ENCODE measurements at places on chromosomes 2 and 18.

- H3K36me3 ChIP-seq = no peaks in the 10 kb centered on the region
- no peak overlapping the region for H3K4me3 ChIP-seq
- no peaks in the 10 kb centered on the region for H3K27me3 ChIP-seq
- no peaks in the 10 kb centered on the region for H3K4me1 ChIP-seq
Measured at GRCh38 chr2:139885921-139886498, 1105.8 kb upstream of the NXPH2 start.

- no peak overlapping the region for H3K27ac ChIP-seq
- DNase-seq = no peak
- no peak overlapping the region for H3K4me3 ChIP-seq
- H3K36me3 ChIP-seq = no peaks in the 10 kb centered on the region
Measured at GRCh38 chr18:57953883-57954282, 90.1 kb upstream of the NEDD4L start.

GRCh38 chr18:76428396-76429261 is 66.4 kb downstream of the ZNF516 start:
- H3K36me3 ChIP-seq = no peaks in the 10 kb centered on the region
- H3K4me1 ChIP-seq = peaks cover 34% of the 10 kb centered on the region
- H3K27me3 ChIP-seq = no peaks in the 10 kb centered on the region
- DNase-seq = peak; percentile 63
- no peak overlapping the region for H3K4me3 ChIP-seq
- no peak overlapping the region for H3K27ac ChIP-seq

GRCh38 chr2:163417596-163418337 is 318.0 kb downstream of the FIGN start:
- no peak for DNase-seq
- no peaks in the 10 kb centered on the region for H3K36me3 ChIP-seq
- H3K27me3 ChIP-seq = no peaks in the 10 kb centered on the region
- H3K27ac ChIP-seq = no peak overlapping the region
- no peak overlapping the region for H3K4me3 ChIP-seq
- no peaks in the 10 kb centered on the region for H3K4me1 ChIP-seq

GRCh38 chr18:79497638-79498081 is 101.9 kb downstream of the NFATC1 start:
- H3K4me3 ChIP-seq = no peak overlapping the region
- no peaks in the 10 kb centered on the region for H3K36me3 ChIP-seq
- H3K4me1 ChIP-seq = peaks cover 36% of the 10 kb centered on the region
- no peak for DNase-seq

GRCh38 chr18:57801761-57802212 is 1.3 kb downstream of the ATP8B1 start:
- peak overlapping the region; percentile 80 for H3K4me3 ChIP-seq
- no peak for DNase-seq
- H3K4me1 ChIP-seq = no peaks in the 10 kb centered on the region
- H3K27ac ChIP-seq = peak overlapping the region; percentile 92
- H3K27me3 ChIP-seq = no peaks in the 10 kb centered on the region

DNA sequence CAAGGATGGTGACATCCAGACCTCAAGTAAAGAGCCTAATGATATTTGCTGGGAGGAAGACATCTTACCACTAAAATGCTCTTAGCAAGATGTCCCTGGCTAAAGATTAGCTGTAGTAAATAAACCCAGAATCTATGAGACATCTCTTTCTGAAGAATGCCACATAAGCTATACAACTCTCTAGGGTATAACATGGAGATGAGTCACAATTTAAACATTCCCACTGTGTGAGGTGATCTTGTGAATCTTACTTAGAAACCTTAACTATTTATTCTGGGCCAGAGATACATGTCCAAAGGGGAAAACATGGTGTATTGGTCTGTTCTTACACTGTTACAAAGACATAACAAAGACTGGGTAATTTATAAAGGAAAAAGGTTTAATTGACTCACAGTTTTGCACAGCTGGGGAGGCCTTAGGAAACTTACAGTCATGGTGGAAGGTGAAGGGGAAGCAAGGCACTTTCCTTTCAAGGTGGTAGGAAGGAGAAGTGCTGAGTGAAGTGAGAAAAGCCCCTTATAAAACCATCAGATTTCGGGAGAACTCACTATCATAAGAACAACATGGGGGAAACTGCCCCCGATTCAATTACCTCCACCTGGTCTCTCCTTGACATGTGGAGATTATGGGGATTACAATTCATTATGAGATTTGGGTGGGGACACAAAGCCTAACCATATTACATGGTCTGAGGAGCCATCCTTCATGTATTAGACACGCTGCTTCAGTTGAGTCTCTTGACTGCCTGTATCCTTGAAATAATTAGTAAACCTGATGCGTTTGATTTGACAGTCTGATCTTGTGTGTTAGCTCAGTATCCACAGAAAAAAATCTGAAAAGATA is 17.1 kb downstream of the KRCC1 start:
- no peak for DNase-seq
- H3K36me3 ChIP-seq = peaks cover 34% of the 10 kb centered on the region
- peaks cover 33% of the 10 kb centered on the region for H3K4me1 ChIP-seq
- H3K4me3 ChIP-seq = no peak overlapping the region
- no peaks in the 10 kb centered on the region for H3K27me3 ChIP-seq

DNA sequence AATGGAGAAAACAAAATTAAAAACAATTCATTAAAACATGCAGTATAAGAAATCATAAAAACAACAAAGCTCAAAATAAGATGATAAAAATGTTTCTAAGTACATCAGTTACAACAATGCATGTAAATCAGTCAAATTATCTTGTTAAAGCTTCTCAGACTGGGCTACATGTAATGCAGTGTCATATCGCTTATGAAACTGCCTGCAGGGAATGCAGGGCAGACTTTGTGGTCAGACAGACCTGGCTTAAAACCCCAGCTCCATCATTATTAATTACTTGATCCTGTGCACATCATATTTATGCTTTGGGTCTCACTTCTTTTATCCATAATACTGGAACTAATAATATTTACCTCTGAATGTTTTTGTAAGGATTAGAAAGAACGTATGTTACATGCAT is 74.6 kb downstream of the PID1 start:
- no peak overlapping the region for H3K4me3 ChIP-seq
- no peaks in the 10 kb centered on the region for H3K27me3 ChIP-seq
- no peak overlapping the region for H3K27ac ChIP-seq
- no peaks in the 10 kb centered on the region for H3K36me3 ChIP-seq
- no peaks in the 10 kb centered on the region for H3K4me1 ChIP-seq
- DNase-seq = no peak

DNA sequence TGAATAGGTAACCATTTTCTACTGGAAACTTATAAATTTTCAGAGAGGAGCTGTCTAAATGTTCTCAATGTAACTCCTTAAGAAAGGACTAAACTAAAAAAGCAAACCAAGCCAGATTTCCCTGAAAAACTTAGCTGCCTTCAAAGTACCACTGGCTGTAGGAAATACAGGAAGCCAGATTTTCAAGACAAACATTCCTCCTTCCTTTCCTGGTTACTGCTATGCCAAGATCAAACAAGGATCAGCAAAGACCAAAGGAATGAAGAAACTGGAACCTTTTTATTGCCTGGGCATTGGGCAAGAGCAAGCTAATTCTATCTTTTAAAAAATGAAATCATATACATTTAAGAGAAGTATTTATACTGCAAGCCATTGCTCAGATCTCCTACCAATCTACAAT is 212.7 kb downstream of the DYM start:
- no peaks in the 10 kb centered on the region for H3K4me1 ChIP-seq
- no peaks in the 10 kb centered on the region for H3K36me3 ChIP-seq
- no peak overlapping the region for H3K4me3 ChIP-seq
- H3K27ac ChIP-seq = no peak overlapping the region

All from sigmoid colon (tissue), 7 donors.